ENCODE measurements at places on chromosomes 3 and 15.

DNA sequence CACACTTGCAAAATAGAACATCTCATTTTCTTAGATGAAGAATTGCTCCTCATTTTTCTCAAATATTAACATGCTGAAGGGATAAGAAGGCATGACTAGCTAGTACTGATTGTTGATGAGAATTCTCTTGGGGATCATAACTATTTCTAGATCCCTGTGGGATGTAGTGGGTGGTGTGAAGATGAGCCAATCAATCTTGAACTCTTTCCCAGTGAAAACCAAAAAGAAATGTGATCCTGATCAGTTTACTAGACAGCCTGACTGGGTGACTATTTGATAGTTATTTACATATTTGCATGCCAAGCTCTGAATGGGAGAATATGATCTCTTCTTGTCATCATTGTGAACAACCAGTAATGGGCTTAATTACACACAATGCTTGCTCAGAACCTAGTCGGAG, 63.7 kb downstream of the ZIC1 start:
- DNase-seq = no peak

GRCh38 chr15:45251888-45252287, at the start of gene SLC28A2:
Gene SLC28A2 (plus strand): TSS chr15:45252234. CDS start chr15:45253216, 982 bp downstream.
- DNase-seq = no peak

DNA sequence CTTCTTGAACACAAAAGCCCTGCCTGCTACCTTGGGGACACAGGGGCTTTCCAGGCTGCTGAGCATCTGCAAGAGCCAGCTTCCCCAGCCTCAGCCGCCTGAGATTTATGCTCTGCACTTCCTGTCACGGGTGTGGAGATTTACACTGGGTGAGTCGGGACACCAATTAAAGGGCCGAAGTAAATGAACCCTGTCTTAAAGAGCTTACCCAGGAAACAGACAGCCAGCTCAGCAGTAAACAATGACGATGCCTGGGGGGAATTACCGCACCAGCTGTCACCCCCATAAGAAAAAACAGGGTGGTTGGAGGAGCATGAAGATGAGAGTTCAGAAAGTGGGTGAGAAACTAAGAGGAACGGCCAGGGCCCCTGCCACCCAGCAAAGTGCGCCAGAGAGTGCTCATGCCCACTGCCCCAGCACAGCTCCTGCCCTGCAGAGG, 37.5 kb upstream of the IQSEC1 start:
- DNase-seq = peak; percentile 28

- DNase-seq = no peak
These were observed 197.5 kb upstream of the LYSMD4 start for GRCh38 chr15:99930696-99931095.

DNA sequence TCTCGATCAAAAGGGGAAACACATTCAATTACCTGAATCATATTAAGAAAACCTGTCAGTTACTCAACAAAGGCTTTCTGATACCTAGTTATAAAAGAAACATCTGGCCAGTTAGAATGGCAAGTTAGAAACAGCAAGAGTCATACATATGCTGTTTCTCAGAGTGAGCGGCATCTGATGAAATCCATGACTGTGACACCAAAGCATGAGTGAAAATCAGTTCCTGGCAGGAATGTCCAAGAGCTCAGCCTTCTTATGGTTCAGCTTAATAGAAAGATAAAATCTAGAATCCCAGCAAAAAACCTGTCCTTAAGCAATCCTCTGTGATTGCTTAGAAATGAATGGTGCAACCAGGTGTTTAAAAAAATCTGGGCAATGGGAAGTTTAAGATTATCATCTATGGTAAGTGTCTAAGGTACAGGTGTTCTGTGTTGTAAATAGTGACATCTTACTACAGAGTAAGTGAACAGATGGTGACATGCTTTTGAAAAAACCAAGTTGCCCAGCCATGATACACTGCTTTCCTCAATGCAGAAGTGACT, 18.8 kb downstream of the B4GALT4 start:
- no peak for DNase-seq

- DNase-seq = no peak
These were observed 45.6 kb upstream of the NMD3 start for GRCh38 chr3:161175506-161175905.

DNA sequence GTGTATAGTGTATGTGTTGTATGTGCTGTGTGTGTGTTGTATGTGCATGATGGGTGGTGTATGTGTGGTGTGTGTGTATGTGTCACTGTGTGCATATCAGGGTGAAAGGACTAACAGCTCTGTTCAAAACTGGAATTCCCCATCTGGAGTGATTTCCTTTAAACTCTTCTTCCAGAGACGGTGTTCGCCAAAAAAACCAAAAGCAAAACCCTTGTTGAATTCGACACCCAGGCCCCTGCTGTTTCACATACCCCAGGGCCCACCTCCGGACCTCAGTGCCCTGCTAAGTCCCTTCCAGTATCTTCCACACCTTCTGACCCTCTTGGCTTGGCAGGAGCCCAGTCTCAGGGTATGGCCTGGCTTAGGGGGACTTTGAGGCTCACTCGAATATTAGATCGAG, 44.9 kb upstream of the SEC13 start:
- DNase-seq = no peak

DNA sequence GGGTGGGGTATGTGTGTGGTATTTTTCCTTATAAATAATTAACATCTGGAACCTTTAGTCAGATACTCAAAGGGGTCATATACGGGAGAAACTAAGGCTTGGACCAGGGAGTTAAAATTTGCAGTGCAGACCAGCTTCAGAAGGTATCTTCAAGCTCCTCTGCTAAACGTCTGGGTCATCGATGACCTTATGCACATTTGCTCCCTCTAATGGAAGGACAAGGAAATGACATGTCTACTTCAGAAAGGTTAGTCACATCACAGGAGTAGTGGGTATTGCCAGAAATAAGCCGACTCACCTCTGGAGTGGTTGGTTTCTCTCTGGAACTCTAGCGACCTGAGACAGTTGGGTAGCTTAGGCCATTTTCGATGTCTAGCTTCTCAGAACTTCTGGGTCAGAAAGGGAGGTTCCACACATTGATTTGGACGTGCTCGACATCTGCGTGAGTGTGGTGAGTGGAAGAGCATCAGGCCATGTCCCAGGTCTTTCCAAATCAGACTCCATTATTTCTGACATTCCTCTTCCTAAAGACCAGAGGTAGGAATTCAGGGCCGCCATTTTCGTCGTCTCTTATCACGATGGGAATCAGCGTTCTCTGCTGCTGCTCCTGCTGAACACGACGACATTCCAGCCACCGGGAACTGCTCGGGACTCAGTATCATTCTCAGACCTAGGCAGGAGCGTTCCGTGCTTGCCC, 31.8 kb upstream of the RASA2 start:
- DNase-seq = no peak

DNA sequence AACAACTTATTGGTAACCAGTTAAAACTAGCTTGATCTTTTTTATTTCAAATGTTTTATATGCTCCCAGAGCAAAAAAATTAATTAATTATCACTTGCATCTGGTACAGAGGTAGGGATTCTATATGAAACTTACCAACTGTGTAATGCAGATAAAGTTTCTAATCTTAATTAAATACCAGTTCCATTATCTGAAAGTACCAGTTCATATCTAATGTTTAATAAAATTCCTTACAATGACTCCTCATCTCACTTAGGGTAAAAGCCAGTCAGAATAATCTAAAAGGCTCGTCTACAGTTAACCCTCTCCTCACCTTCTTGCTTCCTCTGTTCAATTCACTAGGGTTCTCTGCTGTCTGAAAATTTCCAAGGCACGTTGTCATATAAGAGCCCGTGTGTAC, 384.8 kb downstream of the RBMS3 start:
- DNase-seq = no peak

DNA sequence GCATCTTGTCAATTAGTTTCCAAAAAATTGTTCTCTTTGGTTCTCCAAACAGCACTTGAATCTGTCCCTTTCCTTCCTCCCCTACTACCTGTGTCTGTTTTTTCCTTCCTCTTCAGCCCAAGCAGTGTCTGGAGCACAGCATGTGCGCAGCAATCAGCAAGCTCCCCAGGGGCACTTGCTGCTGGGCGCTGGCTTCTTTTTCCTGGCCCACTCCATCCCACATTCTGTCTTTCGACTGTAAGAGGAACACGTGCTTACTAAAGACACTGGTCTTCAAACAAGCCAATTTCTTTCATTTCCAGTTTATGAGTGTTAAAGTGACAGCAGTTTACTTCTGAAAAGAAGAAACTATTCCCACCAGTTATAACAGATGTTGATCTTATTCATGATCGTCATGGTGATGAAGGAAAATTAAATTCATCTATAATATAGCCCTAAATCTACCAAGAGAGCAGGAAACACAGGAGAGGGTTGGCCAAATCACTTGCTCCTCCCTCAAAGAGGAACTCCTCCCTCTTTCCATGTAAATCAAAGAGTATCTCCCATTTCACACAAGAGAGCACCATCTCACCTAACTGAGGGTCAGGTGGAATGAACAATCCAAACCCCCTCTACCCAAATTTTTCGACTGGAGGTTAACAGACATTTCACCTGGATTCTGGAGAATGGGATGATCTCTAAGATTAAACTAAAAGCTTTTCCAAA, 115.4 kb downstream of the IGF2BP2 start:
- DNase-seq = no peak

- no peak for DNase-seq
These were observed 131.7 kb downstream of the ATP8B4 start for GRCh38 chr15:49987198-49987785.

DNA sequence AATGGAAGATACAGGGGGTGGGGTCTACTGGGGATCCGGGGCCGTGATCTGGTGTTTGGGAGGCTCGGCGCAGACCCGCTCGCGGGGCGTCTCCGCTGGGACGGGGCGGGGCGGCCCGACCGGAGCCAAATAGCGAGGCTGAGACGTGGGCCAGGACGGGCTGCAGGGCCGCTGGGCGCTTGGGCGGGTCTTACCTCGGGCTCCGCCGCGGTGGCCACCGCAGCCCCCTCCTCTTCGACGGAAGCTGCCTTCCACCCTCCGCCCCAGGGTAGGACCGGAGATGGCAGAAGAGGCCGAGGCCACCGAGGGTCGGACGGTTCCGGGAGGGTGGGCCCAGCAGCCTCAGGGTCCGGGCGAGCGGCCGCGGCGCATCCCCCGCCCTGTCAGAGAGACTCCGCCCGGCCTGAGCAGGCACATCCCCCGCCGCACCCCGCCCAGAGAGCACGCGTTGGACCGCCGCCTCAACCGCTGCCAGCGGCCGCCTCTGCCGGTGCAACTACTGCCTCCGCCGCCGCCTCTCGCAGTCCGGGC, 399 bp downstream of the MYO9A start:
- peak; percentile 65 for DNase-seq

Data from T-helper 17 cell (primary cell).